Metanephros (tissue), 2 donors: ENCODE measurements at places on chromosomes 6 and 20. TPM values are rescaled to one million over a fixed set of nuclear protein-coding genes. Genes with fewer than 3 reads are reported as not detected.

NKX2-2 gene
- not detected for total RNA-seq

BPIFA1 gene
- total RNA-seq = not detected

DACT2 gene
- total RNA-seq = 28.6 TPM

MRPL18 gene
- 25.7 TPM for total RNA-seq

ELOVL4 gene
- 2.3 TPM for total RNA-seq

BPIFB3 gene
- not detected for total RNA-seq

GRIK2 gene
- 13.6 TPM for total RNA-seq

BLCAP gene
- 94.8 TPM for total RNA-seq

MRPS18B gene
- total RNA-seq = 58.0 TPM

SDCBP2 gene
- 2.5 TPM for total RNA-seq

GMDS gene
- total RNA-seq = 24.1 TPM

MCM8 gene
- total RNA-seq = 8.5 TPM

CD93 gene
- 70.4 TPM for total RNA-seq

COL12A1 gene
- 261 TPM for total RNA-seq

GRM1 gene
- 0.23 TPM for total RNA-seq

OTOR gene
- not detected for total RNA-seq

DPPA5 gene
- total RNA-seq = not detected

LIME1 gene
- total RNA-seq = 7.5 TPM

RBPJL gene
- total RNA-seq = not detected

F13A1 gene
- total RNA-seq = 58.4 TPM

MAP1LC3A gene
- total RNA-seq = 42.6 TPM

TSHZ2 gene
- total RNA-seq = 21.8 TPM

DUSP15 gene
- 18.0 TPM for total RNA-seq

BPI gene
- total RNA-seq = 6.4 TPM

FOXS1 gene
- 5.3 TPM for total RNA-seq

ARMC2 gene
- 4.4 TPM for total RNA-seq

TRIM10 gene
- total RNA-seq = 2.7 TPM

IPCEF1 gene
- 8.8 TPM for total RNA-seq

CDK5RAP1 gene
- 25.5 TPM for total RNA-seq

TSPO2 gene
- total RNA-seq = 1.5 TPM

CLVS2 gene
- total RNA-seq = 0.18 TPM

CNR1 gene
- 0.53 TPM for total RNA-seq

PRICKLE4 gene
- total RNA-seq = 3.2 TPM

LY6G6C gene
- not detected for total RNA-seq

OR12D3 gene
- total RNA-seq = not detected

EPPIN gene
- total RNA-seq = not detected

ADGRG6 gene
- total RNA-seq = 37.0 TPM

BNIP5 gene
- total RNA-seq = 0.58 TPM

RRAGD gene
- total RNA-seq = 57.9 TPM

HLA-DRA gene
- 136 TPM for total RNA-seq

GHRH gene
- not detected for total RNA-seq

SOD2 gene
- 181 TPM for total RNA-seq

KCNQ2 gene
- 5.2 TPM for total RNA-seq
